ENCODE measurements at places on chromosomes 7 and 10. TPM values are rescaled to one million over a fixed set of nuclear protein-coding genes. Genes with fewer than 3 reads are reported as not detected.

GRCh38 chr7:100431286-100431735 lies 1.7 kb downstream of the MEPCE start:
- DNase-seq, result no peak

DNA sequence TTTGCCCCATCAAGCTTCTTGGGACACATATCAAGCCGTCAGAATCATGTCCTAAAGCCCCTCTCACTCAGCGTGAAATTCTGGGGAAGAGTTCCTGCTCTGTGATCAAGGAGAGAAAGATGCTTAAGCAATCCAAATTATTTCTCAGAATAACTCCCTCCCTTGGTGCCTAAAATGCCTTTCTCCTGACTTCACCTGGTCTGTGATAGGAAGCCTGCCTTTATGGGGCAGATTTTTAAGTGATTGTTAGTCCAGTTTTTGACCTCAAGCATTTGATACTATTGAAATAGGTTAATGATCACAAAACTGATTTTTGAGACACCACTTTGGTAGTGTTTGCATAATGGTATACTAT lies 76.4 kb upstream of the MAGI2 start:
- DNase-seq, result no peak

Gene IMMP2L
- 12.4 TPM for total RNA-seq

GRCh38 chr7:116955340-116955739 lies 2.0 kb downstream of the ST7 start:
- DNase-seq, result no peak

- DNase-seq, result peak; percentile 46
These were observed 15.6 kb upstream of the RFC2 start for GRCh38 chr7:74269757-74270277.

GRCh38 chr10:37489658-37490003 lies 364.2 kb downstream of the ANKRD30A start:
- DNase-seq, result no peak

GRCh38 chr10:11307937-11308336 lies 290.3 kb downstream of the CELF2 start:
- no peak for DNase-seq

DNA sequence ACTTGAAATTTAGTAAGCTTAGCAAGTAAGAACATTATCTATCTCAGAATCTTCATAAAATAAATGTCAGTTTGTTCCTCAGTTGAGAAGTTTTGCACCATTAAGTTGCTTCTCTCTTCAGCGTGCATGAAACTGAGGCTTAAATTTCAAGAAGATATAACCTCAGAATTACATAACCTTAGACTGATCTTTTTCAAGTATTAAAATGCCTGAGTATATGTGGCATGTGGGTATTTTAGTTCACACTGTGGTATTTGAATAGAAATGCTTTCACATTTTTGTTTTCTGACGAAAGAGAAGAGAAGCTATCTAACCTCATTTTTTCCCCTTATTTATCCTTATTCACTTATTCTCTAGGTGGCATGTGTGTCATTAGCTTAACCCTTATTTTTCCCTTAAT lies 104.1 kb downstream of the PHF14 start:
- DNase-seq, result no peak

DNA sequence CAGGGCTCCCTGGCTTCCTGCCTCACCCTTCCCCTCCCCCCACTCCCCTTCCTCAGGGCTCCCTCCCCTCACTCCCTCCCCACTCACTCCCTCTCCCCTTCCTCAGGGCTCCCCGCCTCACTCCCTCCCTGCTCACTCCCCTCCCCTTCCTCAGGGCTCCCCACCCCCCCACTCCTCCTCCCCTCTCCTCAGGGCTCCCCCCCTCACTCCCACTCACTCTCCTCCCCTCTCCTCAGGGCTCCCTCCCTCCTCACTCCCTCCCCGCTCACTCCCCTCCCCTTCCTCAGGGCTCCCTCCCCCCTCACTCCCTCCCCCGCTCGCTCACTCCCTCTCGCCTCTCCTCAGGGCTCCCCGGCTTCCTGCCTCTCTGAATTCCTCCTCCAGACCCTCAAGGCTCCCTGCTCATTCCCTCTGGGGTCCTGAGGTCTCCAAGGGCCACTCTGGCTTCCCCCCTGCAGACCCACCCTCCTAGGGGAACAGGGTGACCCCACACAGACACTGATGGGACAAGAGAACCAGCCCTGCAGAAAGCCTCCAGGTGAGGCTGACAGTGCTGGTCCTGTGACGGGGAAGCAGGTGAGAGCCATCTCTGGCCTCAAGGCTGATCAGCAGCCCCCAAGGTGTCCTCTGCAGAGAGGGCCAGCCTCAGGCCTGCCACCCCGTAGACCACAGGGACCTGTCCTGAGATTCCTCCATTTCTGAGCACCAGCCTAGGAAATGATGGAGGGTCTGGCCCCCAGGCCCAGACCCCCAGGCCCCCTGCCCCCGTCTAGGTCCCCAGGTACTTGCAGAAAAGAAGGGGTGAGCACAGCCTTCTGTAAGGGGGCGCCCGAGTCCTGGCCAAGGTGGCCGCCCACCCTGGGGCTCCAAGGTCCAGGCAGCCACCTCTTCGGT lies 47.2 kb downstream of the PWWP2B start:
- no peak for DNase-seq

DNA sequence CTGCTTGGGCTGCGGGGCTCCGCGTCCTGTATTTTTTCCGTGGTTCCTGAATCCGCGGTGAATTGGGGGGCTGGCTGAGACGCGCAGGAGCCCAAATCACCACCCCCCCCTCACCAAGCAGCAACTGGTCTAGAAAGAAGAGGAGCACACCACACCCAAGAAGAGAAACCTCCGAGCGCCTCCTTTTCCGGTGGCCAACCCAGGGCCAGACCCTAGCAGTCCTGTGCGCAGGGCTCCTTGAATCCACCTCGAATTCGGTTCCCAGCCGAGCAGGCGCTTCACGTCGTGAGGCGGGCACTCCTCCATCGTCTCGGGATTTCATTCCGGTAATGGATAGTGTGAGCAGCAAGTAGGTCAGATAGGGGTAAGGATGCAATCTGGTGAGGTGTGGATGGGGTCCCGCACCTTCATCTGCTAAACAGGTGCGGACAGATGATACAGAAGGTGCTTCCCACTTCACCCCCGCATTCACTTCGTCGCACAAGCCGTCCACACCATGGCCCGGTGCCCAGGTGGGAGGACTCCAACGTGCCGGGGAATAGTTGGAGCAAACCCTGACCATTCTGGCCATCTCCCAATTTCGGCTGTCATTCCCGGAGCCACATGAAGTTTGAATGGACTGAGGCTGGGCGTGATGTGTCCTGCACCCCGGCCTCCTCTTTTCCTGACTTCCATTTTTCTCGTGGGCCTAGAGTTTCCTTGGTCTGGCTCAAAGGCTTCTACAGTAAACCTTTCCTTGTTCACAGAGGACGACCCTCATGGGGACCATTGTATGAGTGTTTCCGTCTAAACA lies 19.8 kb upstream of the ZNF273 start:
- DNase-seq, result no peak

DNA sequence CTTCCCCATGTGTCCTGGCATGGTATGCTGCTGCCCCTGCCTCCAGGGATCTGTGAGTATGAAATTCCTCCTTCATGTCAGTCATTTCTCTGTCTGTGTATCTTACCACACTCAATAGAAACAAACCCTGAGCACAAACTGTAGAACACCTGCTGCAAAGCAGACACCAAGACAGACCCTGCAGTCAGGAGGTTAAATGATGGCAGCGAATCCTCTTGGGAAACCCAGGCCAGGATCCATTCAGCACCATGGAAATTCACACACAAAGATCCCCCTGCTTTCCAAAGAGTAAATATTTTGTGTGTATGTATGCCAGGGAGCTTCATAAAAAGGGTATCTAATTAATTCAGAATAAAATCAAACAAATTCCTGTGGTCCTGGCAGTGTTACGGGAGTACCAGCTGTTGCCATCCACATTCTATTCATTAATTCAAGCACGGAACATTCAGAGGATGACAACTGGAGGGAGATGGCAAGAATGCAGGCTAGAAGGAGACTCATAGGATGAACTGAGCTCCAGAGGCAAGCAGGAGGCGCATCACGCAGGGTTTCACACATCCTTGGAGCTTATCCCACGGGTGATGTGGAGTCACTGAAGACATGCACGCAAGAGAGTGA lies 14.8 kb downstream of the ITIH5 start:
- DNase-seq, result no peak

Gene NUTM2B
- total RNA-seq, result 1.1 TPM

Gene CTAGE4
- total RNA-seq, result 1.2 TPM

DNA sequence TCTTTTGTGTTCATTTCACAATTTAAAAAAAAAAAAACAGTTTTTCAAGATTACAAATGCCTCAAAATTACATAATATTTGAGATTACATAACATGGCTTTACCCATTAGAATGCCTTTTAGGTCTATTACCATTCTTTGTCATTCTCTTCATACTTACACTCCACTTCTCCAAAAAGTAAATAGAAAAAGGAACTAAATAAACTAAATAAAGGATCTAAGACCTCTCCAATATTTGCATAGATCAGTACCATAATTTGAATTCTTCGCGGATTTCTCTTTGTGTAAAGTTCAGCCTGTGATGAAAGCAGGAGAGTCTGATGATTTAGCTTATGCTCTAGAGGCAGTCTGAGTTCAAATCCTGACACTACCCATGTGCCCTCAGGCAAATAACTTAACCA lies 56.4 kb upstream of the C1GALT1 start:
- DNase-seq, result no peak

Gene LRIT1
- not detected for total RNA-seq

Gene MOGAT3
- total RNA-seq, result not detected

DNA sequence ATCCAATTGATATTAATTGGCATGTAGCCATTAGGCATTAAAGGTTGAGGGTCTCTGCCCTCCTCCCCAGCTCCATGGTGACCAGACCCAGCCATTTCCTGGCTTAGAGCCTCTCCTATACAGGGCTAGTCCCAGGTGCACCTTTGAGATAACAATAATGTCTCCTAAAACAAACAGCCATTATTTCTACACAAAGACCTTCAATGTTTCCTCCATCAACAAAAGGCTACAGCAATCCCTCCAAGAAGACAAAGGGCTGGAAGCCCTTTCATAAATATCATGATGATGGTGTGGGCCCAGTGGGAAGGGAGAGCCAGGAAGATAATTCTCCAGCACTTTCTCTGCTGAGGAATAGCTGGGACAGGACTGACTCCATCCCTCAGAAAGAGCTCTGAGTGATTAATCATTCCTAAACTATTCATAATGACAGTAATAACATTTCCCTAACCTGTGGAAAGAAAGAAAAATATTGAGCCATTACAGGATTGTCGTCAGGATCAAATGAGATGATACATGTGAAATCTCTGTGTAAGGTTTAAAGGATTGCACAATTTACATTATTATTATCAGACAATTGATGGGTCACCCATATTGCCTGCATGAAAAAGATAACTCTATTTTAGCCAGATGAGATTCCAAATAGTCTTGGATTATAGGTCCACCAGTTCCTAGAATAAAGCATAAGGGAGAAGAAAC lies 10.2 kb downstream of the PKD2L1 start:
- no peak for DNase-seq

- peak; percentile 68 for DNase-seq
These were observed 1.9 kb downstream of the ARID5B start for GRCh38 chr10:61903221-61903927.

Gene STEAP1B
- 0.30 TPM for total RNA-seq

Gene CHST15
- not detected for total RNA-seq

Gene PSAP
- total RNA-seq, result 108 TPM

GRCh38 chr10:103551619-103552602 lies 58.4 kb downstream of the NEURL1 start:
- DNase-seq, result no peak

DNA sequence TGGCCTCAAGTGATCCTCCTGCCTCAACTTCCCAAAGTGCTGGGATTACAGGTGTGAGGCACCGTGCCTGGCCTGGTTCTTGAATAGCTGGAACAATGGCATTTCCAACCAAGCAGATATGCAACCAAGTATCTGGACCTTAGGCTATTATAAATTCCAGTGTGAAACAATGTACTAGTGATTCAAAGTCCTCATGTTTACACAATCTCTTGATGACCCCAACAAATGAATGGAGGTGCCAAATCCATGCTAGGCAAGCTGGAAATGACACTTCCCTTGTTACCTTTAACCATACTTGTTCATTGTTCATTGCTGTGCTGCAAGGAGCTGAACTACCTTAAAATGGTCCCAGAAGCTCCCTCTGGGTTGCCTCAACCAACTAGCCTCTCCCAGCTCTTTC lies 282.2 kb upstream of the KLF14 start:
- no peak for DNase-seq

GRCh38 chr10:72337039-72337629 lies 17.6 kb downstream of the DNAJB12 start:
- DNase-seq, result peak; percentile 58

GRCh38 chr10:100568912-100569311 lies 33.2 kb downstream of the HIF1AN start:
- no peak for DNase-seq

- DNase-seq, result no peak
These were observed 19.1 kb upstream of the EXOC6 start for GRCh38 chr10:92829042-92829785.

Gene CPA4
- total RNA-seq, result not detected

Gene ADRB1
- total RNA-seq, result not detected

Gene RAMP3
- 0.14 TPM for total RNA-seq

DNA sequence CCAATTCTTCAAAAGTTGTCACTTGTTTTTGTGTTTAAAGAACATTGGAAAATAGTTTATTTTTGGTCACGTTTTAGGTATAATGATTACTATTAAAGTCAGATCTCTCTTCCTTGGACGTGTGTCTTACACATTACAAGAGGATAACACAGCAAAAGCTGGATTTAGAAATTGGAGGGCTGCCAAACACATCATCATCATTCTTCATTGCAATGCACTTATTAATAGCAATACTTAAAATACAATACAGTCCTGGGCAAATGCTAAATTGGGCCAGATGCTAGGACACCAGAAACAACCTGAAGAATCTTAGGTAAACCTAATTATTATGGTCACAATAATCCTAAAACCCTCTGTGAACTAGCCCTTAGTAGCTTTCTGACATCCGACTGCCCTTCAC lies 303.6 kb downstream of the DGKB start:
- no peak for DNase-seq

GRCh38 chr10:76991621-76992020 lies 646.0 kb downstream of the KCNMA1 start:
- no peak for DNase-seq

Gene TAS2R41
- not detected for total RNA-seq

DNA sequence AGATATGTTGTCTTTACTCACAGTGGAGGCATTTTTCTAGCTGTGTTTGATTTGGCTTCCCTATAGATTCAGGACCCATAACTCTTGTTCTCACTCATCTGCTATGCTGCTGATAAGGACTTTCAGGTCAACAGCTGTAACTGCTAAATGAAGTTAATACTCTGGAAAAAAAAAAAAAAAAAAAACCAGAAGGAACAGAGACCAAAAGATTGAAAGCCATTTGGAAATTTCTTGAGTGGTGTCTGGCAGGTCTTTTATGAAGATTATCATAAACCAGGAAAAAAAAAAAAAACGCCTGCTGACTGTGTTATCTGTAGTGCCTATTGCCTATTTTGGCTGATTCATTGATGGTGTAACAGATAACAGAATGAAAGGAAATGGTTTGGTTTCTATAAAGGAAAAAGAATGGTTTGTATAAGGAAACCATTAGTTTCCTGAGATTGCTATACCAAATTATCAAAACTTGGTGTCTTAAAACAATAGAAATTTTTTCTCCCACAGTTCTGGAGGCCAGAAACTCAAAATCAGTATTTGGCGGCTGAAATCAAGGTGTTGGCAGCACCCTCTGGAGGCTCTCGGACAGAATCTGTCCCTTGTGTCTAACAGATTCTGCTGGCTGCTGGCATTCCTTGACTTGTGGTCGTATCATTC lies 60.5 kb upstream of the BET1 start:
- DNase-seq, result no peak

Gene NRCAM
- total RNA-seq, result 0.05 TPM

Gene CTAGE8
- total RNA-seq, result 2.1 TPM
